ENCODE measurements at places on chromosomes 5 and 9.

- no peak for DNase-seq
Observed at GRCh38 chr9:37531699-37532098, 44.5 kb downstream of the FBXO10 start.

- peak; percentile 89 for DNase-seq
Observed at GRCh38 chr9:107750741-107751566, 261.4 kb upstream of the KLF4 start.

GRCh38 chr5:19975795-19976194 is 12.2 kb downstream of the CDH18 start:
- DNase-seq = no peak

DNA sequence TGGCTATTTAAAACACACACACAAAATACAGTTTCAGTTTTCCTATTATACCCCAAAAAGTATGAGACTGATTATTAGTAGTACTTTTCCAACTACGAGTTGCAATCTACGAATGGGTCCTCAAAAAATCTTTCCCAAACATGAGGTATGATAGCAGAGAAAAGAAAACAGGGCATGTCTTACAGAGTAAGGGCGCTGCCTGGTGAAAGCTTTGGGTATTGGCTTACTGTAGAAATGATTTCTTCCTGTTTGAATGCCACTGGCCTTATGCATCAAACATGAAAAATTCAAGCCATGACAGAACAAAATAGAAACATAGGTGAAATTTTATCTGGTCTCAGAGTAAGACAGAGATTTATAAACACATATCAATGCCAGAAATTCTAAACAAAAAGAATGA is 448.0 kb downstream of the SPOCK1 start:
- DNase-seq = no peak

DNA sequence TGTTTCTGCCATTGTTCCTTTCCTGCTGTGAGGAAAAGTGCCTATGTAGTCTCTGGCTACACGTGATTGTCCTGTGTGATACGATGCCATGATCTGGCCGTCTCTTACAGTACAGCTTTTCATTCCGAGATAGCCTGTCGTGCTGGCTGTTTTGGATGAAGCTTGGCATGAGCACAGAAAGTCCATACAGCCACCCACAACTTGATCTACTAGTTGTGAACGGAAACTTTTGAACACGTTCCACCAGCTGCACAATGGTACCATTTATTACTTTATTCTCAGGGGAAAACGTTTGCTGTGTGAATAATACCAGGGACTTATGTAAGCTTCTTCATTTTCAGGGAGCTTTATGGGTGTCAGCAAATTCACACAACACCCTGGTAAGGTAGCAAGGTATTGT is 217.6 kb upstream of the ANKRD55 start:
- DNase-seq = no peak

- DNase-seq = peak; percentile 68
Observed at GRCh38 chr5:98927242-98927988, 1.4 kb downstream of the CHD1 start.

Data from sciatic nerve (tissue), 2 donors.